ENCODE measurements at places on chromosomes 13 and 19.
A peak's percentile ranks its signal among the peaks of the same experiment; 100 is the strongest.

GRCh38 chr13:91142572-91142971, 204.9 kb upstream of the MIR17HG start:
- H3K4me3 ChIP-seq = no peak overlapping the region
- no peak for DNase-seq
- no peaks in the 10 kb centered on the region for H3K27me3 ChIP-seq
- H3K27ac ChIP-seq = no peak overlapping the region

GRCh38 chr19:27652281-27652680, 1560.7 kb downstream of the UQCRFS1 start:
- H3K4me1 ChIP-seq = no peaks in the 10 kb centered on the region
- no peak overlapping the region for H3K4me3 ChIP-seq
- no peaks in the 10 kb centered on the region for H3K27me3 ChIP-seq
- no peak for DNase-seq
- H3K27ac ChIP-seq = no peak overlapping the region
- H3K36me3 ChIP-seq = no peaks in the 10 kb centered on the region

DNA sequence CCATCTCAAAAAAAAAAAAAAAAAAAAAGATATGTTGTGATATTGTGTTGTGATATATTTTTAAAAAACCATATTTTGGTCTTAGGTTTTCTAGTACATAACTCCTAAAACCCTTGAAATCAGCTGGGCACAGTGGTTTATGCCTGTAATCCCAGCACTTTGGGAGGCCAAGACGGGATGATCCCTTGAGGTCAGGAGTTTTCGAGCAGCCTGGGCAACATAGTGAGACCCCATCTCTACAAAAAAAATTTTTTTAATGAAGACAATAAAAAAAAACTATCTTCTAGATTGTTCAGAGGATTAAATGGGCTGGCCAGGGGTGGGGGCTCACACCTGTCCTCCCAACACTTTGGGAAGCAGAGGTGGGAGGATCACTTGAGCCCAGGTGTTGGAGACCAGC, 1.3 kb upstream of the DCAF15 start:
- H3K27me3 ChIP-seq = no peaks in the 10 kb centered on the region
- no peak overlapping the region for H3K27ac ChIP-seq
- no peak for DNase-seq
- no peak overlapping the region for H3K4me3 ChIP-seq

- H3K36me3 ChIP-seq = peaks cover 13% of the 10 kb centered on the region
- peaks cover 7% of the 10 kb centered on the region for H3K4me1 ChIP-seq
- H3K4me3 ChIP-seq = no peak overlapping the region
- H3K27ac ChIP-seq = no peak overlapping the region
- peaks cover 5% of the 10 kb centered on the region for H3K27me3 ChIP-seq
Measured at GRCh38 chr13:100532836-100533435, 55.7 kb downstream of the GGACT start.

DNA sequence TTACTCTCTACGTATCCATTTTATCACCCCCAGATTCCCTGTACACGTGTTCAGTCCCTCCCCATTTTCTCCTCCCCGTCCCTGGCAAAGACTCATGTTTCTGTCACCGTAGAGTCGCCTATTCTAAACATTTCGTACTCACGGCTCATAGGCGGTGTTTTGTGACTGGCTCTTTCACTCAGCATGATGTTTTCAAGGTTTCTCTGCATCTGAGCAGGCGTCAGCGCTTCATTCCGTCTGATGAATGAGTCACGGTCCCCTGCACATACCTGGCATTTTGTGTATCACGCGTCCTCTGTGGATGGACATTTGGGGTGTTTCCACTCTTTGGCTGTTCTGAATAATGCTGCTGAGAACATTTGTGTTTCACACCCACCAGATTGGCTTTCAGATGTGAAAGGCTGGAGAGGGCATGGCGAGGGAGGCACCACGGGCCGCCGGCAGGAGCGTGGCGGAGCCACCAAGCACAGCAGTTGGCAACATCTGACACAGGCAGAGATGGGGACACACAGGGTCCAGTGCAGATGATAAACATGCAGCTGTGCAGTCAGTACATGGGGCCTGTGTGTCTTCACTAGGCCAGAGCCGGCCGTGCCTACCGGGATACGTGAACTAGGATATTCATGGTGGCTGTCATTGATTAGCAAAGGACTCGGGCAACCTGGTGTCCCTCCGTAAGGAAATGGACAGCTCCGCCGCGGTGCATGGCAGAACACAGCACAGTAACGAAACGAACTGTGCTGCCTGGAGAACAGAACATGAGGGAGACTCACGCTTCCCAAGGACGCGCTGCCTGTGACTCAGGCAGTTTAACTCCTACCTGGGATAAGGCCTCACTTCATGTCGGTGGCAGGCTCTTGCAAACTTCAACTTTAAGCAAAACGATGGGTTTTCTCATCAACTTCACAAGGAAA, 117.2 kb downstream of the ATP11A start:
- H3K27ac ChIP-seq = no peak overlapping the region
- H3K4me3 ChIP-seq = no peak overlapping the region
- DNase-seq = no peak
- H3K36me3 ChIP-seq = peaks cover 7% of the 10 kb centered on the region

DNA sequence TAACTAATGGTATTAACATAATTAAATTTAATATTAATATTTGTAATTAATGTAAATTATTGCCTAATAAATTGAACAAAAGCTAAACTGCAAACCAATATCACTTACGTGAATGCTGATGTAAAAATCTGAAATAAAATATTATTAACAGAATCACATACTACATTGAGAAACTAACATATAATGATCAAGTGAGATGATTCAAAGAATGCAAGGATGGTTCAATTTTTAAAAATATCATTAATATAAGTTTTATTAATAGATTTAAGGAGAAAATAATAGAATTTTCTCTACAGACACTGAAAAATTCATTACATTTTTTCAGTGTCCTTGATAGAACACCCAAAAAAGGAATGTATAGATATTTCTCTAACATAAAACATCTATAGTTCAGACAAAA, 23.5 kb upstream of the EBPL start:
- no peaks in the 10 kb centered on the region for H3K27me3 ChIP-seq
- H3K4me1 ChIP-seq = peaks cover 21% of the 10 kb centered on the region
- no peak for DNase-seq
- peaks cover 67% of the 10 kb centered on the region for H3K36me3 ChIP-seq
- H3K27ac ChIP-seq = no peak overlapping the region

- H3K27ac ChIP-seq = no peak overlapping the region
- DNase-seq = no peak
- peaks cover 8% of the 10 kb centered on the region for H3K27me3 ChIP-seq
- H3K36me3 ChIP-seq = no peaks in the 10 kb centered on the region
- no peak overlapping the region for H3K4me3 ChIP-seq
Measured at GRCh38 chr19:50648659-50649058, 586 bp upstream of the C19orf81 start.

DNA sequence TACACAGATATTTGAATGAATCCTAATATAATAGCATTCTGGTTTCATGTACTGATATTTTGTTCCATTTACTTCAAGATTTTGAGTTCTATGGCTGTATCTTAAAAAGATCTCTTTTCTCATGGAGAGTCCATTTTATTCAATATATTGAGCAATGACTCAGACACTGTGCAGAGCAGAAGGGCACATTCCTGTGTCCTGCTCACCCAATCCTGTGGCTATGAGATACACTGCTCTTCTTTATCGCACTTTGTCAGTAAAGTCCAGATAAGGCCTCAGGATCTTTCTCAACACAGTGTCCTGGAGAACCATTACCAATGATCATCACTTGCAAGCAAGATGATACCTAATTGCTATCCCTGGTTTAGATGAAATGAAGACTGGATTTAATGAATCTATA, 155.0 kb downstream of the CYSLTR2 start:
- peak; percentile 48 for DNase-seq
- H3K36me3 ChIP-seq = peaks cover 5% of the 10 kb centered on the region
- peaks cover 5% of the 10 kb centered on the region for H3K27me3 ChIP-seq
- no peak overlapping the region for H3K4me3 ChIP-seq
